ENCODE measurements at places on chromosomes 13 and 19.

DNA sequence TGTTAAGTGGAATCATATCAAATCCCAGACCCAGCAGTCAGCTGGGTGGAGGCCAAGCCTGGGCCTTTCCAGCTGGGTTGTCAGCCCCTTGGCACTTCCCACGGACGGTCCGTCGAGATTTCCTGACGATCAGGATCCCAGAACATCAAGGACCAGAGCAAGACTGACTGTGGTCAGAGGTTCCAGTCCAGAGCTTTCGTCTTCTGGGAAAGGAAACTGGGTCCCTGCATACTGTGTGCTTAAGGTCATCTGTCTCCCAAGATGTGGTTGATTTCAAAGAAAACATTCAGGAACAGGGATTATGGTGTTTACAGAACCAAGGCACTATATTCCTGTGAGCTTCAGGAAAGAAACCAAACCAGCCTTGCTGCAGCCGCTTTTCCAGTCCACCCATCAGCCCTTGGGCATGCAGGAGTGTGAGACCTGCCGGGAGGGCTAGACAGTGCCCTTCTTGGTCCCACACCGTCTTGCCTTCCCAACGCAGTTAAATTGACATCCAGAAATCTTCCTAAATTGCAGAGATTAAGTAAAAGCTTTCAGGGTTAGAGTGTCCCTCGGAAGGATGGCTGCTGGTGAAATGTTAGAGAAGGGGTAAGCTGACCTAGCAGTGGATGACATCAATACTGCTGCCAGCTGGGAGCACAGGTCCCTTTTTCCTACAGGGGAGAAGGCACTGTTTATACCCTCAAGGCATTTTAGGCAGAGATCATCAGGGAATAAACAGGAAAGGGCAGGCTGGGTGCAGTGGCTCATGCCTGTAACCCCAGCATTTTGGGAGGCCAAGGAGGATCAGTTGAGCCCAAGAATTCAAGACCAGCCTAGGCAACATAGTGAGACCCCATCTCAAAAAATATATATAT is 5.0 kb upstream of the C19orf33 start:
- no peak for DNase-seq

DNA sequence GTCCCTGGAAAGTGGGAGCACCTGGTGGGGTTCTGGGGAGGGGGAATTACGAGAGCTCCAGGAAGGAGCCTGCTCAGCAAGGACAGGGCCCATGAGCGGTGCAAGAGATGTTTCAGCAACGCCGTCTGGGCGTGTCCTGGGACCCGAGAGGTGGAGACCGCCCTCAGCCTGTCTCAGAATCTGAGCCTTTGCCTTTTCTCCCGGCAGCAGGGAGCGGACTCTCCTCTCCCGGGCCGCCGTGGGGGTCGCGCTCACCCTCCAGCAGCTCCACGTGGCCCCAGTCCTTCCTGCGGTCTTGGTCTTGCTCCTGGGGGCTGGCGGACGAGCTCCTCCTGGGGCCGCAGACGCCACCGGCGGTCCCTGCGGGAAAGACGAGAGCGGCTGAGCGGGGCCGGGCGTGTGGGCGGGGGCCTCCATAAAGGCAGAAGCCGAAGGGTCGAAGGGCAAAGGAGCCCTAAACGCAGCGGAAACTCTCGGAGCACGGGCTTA is 714 bp downstream of the POLRMT start:
- DNase-seq, result peak; percentile 66

DNA sequence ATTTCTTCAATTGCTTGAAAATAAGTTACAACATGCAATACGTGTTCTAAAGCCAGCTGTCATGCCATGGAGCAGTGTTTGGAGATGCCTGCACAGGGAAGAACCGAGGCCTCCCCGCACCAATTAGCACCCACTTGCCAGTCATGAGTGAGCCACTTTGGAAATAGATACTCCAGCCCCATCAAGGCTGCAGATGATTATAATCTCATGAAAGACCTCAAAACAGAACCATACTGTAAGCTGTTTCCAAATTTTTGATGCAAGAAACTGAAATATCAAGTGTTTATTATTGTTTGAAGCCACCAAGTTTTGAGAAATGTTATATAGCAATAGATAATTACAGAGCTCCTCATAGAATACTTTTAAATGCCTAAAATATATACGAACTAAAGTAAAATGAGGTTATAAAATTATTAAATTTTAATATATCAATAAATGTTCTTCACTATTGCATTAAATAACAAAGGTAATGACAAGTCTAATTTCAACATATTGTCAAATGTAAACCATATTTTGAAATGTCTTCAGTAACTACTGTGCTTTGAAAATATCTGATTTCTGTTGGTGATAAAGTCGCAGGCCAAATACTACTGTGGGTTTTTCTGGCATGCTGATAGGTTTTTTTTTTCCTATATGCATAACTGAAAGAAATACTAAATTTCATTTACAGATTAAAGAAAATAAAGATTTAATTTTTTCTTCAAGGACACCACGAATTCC is 43.0 kb downstream of the DIAPH3 start:
- DNase-seq, result no peak

- no peak for DNase-seq
Measured at GRCh38 chr19:47100290-47100689, 13.3 kb downstream of the ZC3H4 start.

- DNase-seq, result no peak
Measured at GRCh38 chr13:113232208-113233003, 23.0 kb downstream of the CUL4A start.

DNA sequence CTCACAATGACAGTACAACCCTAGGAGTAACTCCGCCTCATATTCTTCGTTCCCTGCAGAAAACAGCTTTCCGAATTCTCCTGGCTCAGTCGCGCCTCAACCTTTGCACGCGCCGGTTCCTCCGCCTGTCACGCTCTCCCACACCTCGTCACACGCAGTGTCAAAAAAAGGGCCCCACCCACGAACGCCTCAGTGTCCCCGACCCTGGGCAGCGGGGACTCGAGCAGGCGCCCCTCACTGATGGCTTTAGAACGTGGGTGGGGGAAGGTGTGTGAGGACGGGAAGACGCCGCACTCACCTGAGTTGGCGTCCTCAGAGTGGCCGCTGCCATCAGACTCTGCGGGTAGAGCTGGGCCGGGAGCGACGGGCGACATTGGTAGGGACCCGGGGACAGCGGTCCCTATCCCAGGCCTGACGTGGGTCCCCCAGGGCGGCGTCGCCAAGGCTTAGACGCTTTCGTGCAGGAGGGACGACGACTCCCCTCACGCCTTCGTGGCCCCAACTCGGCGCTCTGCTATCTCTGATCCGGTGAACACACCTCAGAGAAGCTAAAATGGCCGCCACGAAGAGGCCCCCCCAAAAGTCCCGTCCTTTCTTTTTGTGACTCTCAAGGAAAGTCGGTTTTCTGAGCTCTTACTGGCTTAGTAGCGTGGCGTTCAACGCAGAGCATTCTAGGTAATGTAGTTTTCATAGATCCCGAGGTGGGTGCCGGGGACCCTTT is at the start of gene ZNF154:
ZNF154 (minus strand) TSS at position 564 of the 721 bp plus-strand sequence; CDS start at position 331, 233 bp downstream.
- peak; percentile 19 for DNase-seq

DNA sequence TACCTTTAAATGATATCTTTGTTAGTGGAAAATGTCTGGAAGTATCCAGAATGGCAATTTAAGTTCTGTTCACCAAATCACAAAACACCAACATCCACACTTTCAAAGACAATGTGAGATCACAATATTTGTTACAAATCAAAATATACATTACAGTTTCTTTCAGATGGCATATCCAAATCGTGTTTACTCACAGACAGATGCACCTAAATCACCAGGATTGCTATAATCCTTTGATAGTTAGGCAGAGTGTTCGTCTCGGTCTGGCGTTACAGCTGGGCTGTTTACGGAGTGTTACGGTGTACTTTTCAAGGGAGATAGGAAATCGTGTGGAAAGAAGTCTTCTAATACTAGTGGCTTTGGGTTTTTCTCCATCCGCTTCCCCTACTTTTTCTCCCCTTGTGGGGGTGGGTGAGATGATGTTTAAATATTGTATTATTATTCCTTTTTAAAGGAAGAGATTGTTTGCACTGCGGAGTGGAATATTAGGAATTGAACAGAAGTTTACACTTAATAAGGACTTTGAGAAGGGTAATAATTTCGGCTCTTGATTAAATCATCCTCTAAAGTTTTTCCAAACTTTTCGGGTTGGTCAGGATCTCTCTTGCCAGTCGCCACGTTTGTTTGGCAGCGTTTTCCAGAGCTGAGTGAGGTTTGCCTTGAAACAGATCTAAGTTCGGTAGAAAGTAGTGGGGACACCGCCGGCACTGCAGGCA is 1.8 kb downstream of the MAB21L1 start:
- DNase-seq, result no peak

- no peak for DNase-seq
Measured at GRCh38 chr13:95784161-95784899, 107.4 kb downstream of the DNAJC3 start.

GRCh38 chr19:18712981-18713380 is 29.5 kb downstream of the CRTC1 start:
- no peak for DNase-seq

DNA sequence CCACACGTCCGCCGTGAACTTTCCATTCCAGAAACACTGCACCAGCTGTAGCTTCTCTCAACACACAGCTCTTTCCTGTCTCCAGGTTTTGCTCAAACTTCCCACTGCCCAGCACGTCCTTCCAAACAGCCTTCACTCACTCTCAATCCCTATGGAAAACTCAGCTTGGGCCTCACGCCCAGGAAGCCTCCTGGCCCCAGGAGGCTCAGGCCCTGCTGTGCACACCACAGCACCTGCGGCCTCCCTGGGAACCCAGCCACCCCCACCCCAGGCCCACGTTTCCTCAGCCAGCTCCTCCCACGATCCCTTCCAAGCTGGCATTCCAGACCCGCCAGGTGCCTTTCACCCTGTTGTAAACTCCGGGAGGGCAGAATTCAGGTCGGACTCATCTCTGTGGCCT is 35.2 kb downstream of the C13orf46 start:
- DNase-seq, result no peak

- peak; percentile 89 for DNase-seq
Measured at GRCh38 chr19:35066691-35067563, 25.4 kb downstream of the HPN start.

- DNase-seq, result no peak
Measured at GRCh38 chr19:23394511-23394910, 760 bp downstream of the ZNF91 start.

- DNase-seq, result no peak
Measured at GRCh38 chr19:46601318-46602224, at the start of gene CALM3. TSS of gene CALM3 (plus strand) at chr19:46601330. CDS start at chr19:46601435, 105 bp downstream.

DNA sequence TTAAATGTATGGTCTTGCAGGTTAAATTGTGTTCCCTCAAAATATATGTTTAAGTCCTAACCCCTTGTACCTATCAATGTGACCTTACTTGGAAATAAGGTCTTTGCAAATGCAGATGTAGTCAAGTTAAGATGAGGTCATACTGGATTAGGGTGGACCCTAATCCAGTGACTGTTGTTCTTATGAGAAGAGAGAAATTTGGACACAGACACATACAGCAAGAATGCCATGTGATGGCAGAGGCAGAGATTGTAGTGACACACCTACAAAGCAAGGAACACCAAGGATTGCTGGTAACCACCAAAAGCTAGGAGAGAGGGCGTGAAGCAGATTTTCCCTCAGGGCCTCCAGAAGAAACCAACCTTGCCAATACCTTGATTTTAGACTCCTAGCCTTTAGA is 50.2 kb downstream of the LACC1 start:
- DNase-seq, result no peak

DNA sequence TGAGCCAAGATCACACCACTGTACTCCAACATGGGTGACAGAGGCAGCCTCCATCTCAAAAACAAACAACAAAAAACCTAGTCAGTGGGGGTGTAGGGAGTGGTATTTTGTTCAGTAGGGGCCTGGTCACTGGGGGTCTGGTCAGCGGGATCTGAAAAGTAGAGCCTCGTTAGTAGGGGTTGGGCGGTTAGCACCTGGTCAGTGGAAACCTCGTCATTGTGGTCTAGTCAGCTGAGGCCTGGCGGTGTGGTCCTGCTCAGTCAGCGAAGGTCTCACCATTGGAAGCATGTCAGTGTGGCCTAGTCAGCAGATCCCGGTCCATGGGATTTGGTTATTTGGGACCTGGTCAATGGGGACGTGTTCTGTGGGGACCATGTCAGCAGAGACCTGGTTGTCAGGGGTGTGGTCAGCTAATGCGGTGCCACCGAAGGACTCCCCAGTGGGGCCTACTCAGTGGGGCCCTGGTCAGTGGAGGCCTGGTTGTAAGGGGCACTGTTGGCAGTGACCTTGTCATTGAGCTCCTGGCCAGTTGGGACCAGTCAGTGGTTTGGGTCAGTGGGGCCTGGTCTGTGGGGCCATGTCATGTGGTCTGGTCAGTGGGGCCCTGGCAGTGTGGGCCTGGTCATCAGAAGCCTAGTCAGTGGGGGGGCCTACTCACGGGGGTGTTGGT is 63.0 kb upstream of the TPM4 start:
- no peak for DNase-seq

- no peak for DNase-seq
Measured at GRCh38 chr19:2097886-2098327, 1.2 kb downstream of the IZUMO4 start.

GRCh38 chr19:31610018-31610417 is 260.8 kb upstream of the TSHZ3 start:
- no peak for DNase-seq

DNA sequence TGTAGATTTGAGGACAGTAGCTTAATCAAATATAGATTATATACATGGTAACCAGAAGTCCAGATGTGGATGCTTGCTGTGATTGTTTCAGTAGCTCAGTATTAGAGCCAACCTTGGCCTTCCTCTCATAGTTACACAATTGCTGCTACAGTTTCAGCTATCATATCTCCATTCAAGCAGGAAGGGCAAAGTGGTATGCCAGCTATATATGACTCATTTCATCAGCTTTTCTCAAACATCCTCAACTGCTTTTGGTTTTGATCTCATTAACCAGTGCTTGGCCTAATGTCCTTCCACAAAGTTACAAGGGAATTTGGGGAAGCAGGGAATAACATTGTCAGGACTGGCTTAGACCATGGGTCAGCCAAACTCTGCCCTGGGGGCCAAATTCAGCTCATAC is 73.0 kb upstream of the MAB21L1 start:
- peak; percentile 5 for DNase-seq

DNA sequence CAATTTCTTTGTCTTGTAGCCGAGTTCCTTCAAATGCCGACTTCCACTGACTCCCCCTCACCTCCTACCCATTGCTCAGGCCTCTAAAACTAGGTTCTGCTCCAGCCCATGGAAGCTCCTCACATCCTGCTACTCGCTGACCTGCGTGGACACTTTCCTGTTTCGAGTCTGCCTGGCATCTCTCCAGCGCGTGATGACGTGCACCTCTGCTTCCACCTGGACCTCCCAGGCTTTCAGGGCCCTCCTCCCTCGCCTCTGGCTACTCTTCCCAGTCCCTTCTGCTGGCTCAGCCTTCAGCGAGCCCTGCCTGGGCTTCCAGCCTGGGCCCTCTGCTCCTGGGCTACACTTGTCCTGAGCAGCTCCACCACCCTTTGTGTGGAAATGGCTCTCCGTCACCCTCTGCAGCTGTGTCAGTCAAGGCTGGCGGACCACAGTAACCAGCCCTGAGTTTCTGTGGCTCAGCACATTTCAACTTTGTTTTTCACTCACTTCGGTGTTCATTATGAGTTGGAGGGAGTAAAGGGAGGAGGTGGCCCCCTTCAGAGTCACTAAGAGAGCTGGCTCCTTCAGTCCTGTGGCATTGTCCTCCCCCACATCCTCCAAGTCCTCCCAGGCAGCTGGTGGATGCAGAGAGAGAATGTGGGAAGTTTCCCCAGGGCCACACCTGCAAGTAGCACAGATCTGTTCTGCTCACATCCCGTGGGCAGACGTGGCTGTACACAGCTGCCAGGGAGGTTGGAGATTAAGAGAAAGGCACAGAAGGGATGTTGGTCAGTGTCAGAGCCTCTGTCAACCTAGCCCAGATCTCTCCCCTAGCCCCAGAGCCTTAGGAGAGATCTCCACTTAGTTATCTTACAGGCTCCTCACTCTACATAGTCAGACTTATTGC is 49.4 kb downstream of the SERP2 start:
- no peak for DNase-seq

- no peak for DNase-seq
Measured at GRCh38 chr13:99830931-99831330, 140.6 kb downstream of the ZIC5 start.

Measured in GM06990 (cell line).